ENCODE measurements at places on chromosomes 6 and 20. TPM values are rescaled to one million over a fixed set of nuclear protein-coding genes. Genes with fewer than 3 reads are reported as not detected.
A peak's percentile ranks its signal among the peaks of the same experiment; 100 is the strongest.

- H3K4me3 ChIP-seq: no peak overlapping the region
- no peak for DNase-seq
- no peaks in the 10 kb centered on the region for H3K4me1 ChIP-seq
These were observed 117.1 kb downstream of the GRM4 start for GRCh38 chr6:34028691-34029360.

Gene DLGAP4
- 40.6 TPM for total RNA-seq

GRCh38 chr6:26613689-26614683 is 17.2 kb downstream of the ABT1 start:
- no peak overlapping the region for H3K27ac ChIP-seq
- peaks cover 16% of the 10 kb centered on the region for H3K4me1 ChIP-seq
- H3K27me3 ChIP-seq: peaks cover 85% of the 10 kb centered on the region
- DNase-seq: no peak
- peak overlapping the region; percentile 39 for H3K4me3 ChIP-seq

Gene MLN
- total RNA-seq: not detected

Gene TCP11
- not detected for total RNA-seq

DNA sequence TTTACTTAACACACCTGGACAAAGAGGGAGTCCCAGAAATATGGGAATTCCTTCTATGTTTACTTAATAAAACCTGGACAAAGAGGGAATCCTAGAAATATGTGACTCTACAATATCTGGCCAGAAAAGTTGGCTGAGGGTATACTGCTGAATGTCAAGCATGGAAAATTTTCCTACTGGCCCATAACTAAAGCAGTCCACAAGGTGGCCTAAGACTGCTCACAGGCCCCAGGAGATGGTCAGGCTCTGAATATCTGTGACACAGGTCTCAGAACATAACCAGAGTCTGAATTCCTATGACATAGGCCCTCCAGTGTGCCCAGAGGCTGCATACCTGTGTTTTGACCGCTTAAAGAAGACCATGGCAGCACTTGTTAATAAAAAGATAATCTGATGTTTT is 578.2 kb upstream of the NRSN1 start:
- H3K27ac ChIP-seq: no peak overlapping the region
- H3K27me3 ChIP-seq: no peaks in the 10 kb centered on the region
- H3K4me3 ChIP-seq: no peak overlapping the region
- H3K4me1 ChIP-seq: no peaks in the 10 kb centered on the region
- no peaks in the 10 kb centered on the region for H3K36me3 ChIP-seq
- DNase-seq: no peak

DNA sequence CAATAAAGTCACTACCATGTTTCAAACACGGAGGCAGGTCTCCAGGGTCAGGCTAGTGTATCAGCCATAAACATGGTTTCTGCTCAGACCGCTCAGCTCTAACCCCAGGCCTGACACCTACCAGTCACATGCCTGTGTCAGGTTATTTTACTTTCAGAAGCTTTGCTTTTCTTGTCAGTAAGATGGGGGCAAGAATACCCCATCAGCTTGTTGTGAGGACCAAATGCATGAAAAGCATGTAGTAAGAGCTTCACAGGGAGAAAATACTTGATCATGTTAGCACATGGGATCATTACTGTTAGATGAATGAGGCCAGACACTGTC is 65.2 kb upstream of the PIM1 start:
- no peak overlapping the region for H3K4me3 ChIP-seq
- DNase-seq: no peak
- H3K27me3 ChIP-seq: no peaks in the 10 kb centered on the region
- no peaks in the 10 kb centered on the region for H3K36me3 ChIP-seq

Gene LTA
- not detected for total RNA-seq

DNA sequence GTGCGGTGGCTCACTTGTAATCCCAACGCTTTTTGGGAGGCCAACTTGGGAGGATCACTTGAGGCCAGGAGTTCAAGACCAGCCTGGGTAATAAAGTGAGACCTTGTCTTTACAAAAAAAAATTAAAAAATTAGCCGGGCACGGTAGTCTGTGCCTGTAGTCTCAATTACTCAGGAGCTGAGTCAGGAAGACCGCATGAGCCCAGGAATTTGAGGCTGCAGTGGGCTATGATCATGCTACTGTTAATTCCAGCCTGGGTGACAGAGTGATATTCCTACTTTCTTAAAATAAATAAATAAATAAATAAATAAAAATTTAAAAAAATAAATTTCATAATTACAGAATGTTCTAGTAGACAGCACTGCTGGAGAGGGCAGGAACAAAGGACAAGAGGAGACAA is 62.4 kb downstream of the DST start:
- H3K4me3 ChIP-seq: no peak overlapping the region
- DNase-seq: no peak
- no peaks in the 10 kb centered on the region for H3K27me3 ChIP-seq
- no peaks in the 10 kb centered on the region for H3K4me1 ChIP-seq
- H3K27ac ChIP-seq: no peak overlapping the region
- peaks cover 18% of the 10 kb centered on the region for H3K36me3 ChIP-seq

DNA sequence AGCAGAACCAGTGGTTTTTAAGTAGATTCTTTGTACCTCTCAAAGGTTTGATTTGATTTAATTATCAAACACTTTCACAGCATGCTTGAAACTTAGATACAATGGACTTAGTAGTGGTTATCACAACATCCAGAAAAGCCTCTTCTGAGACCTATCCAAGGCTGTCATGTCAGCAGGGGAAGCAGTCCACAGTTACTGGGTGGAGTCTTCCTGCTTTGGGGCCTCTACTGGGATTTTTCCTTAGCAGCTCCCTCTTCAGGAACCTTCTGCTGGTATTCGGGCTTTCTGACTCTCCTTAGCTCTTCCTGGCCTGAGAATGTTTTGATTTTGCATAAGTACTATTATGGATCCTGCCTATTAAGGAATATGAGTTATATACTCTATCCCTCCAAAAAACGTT is 36.0 kb downstream of the ARFGEF2 start:
- no peaks in the 10 kb centered on the region for H3K4me1 ChIP-seq
- H3K27me3 ChIP-seq: no peaks in the 10 kb centered on the region
- DNase-seq: no peak
- no peak overlapping the region for H3K4me3 ChIP-seq

Gene SNAP91
- total RNA-seq: not detected

DNA sequence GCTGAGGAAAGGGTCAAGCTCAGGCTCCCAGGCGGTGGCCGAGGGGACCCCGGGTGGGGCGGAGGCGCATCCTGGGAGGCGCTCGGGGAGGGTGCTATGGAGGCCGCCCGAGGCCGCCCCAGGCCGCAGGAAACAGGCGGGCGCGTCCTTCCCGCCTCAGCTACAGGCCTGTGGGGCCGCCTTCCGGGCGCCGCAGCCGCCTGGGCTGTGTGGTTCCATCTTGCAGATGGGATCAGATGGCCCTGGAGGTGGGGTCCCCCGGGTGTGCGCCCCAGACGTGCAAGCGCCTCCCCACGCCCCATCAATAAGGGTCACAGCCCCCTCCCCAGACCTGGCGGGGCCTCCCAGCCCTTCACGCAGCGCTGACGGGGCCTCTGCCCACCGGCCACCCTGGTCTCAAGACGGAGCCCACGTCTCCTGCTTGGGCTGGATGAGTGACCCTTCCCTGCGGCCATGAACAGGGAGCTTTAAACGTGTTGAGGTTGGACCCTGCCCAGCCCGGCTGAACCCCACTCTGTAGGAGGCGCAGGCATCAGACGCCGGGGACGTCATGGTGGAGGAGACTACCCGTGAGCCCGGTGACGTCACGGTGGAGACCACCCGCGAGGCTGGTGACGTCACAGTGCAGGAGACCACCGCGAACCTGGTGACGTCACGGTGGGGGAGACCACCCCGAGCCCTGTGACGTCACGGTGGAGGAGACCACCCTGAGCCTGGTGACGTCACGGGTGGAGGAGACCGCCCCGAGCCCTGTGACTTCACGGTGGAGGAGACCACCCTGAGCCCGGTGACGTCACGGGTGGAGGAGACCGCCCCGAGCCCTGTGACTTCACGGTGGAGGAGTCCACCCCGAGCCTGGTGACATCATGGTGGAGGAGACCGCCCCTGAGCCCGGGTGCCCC is 267.0 kb downstream of the DLL1 start:
- peaks cover 23% of the 10 kb centered on the region for H3K4me1 ChIP-seq
- no peaks in the 10 kb centered on the region for H3K36me3 ChIP-seq
- no peak overlapping the region for H3K27ac ChIP-seq
- no peak overlapping the region for H3K4me3 ChIP-seq
- peak; percentile 22 for DNase-seq

DNA sequence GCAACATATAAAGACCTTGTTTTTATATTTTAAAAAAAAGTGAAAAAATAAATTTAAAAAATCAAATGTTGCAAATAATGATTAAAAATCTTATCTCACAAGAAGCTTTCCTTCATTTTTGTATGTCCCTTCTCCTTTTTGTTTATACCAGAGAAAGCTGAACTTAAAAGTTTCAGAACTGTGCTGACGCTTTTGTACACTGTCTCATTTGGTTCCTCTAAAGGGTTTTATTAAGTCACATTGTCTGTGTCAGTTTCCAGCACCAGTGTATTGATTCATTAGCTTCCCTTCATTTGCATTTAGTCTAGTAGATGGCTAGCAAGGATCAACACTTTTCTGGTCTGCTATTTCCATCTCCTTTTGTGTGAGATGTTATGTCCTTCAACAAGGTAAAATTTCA is 6.7 kb downstream of the PCED1A start:
- no peak overlapping the region for H3K4me3 ChIP-seq
- H3K4me1 ChIP-seq: no peaks in the 10 kb centered on the region
- no peak for DNase-seq
- H3K36me3 ChIP-seq: no peaks in the 10 kb centered on the region

GRCh38 chr6:18997375-18997826 is 610.3 kb downstream of the RNF144B start:
- H3K4me1 ChIP-seq: no peaks in the 10 kb centered on the region
- H3K4me3 ChIP-seq: no peak overlapping the region
- DNase-seq: peak; percentile 64
- H3K27ac ChIP-seq: no peak overlapping the region
- no peaks in the 10 kb centered on the region for H3K27me3 ChIP-seq

GRCh38 chr6:111711476-111711875 is 105.8 kb upstream of the TRAF3IP2 start:
- no peaks in the 10 kb centered on the region for H3K27me3 ChIP-seq
- peak; percentile 77 for DNase-seq
- peaks cover 25% of the 10 kb centered on the region for H3K4me1 ChIP-seq
- peak overlapping the region; percentile 63 for H3K27ac ChIP-seq
- H3K36me3 ChIP-seq: peaks cover 24% of the 10 kb centered on the region

- no peaks in the 10 kb centered on the region for H3K36me3 ChIP-seq
- no peaks in the 10 kb centered on the region for H3K27me3 ChIP-seq
- no peak for DNase-seq
- H3K4me3 ChIP-seq: no peak overlapping the region
These were observed 87.0 kb downstream of the SGK1 start for GRCh38 chr6:134230940-134231339.

DNA sequence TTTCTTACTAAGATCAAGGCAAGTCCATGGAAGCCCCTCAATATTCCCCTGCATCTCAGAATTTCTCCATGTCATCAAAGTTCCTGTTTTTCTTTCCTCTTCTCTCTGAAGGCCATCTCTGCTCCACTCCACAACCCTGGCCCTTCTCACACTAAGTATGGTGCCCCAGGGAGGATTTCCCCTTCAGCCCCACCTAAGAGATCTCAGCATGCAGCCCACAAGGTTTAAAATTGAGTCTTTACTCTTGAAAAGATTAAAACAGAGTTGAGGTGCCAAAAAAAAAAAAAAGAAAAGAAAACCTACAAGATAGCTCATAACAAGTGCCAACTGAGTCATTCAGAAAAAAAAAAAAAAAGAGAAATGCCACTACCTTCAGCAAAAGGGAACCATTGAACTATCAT is 36.5 kb upstream of the TNFAIP3 start:
- no peaks in the 10 kb centered on the region for H3K4me1 ChIP-seq
- no peak for DNase-seq
- H3K4me3 ChIP-seq: no peak overlapping the region
- no peaks in the 10 kb centered on the region for H3K27me3 ChIP-seq

DNA sequence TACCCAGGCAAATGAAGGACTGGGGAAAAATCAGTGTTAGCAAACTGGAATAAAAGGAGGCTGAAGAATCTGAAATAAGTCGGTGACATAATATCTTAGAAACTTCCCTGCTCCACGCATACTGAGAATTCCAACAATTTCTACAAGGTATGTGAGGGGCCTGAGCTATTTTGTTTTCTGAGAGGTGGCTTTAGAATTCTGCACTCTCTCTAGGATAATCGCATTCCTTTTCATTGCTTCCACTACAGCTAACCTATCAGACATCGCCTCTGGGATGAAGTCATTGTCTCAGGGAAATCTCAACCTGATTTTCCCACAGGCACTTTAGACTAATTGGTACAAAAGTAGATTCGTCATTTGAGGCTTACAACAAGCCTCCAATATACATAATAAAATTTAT is 740.8 kb downstream of the PHF3 start:
- no peak for DNase-seq
- H3K27me3 ChIP-seq: no peaks in the 10 kb centered on the region
- H3K4me3 ChIP-seq: no peak overlapping the region
- H3K27ac ChIP-seq: no peak overlapping the region
- no peaks in the 10 kb centered on the region for H3K4me1 ChIP-seq

DNA sequence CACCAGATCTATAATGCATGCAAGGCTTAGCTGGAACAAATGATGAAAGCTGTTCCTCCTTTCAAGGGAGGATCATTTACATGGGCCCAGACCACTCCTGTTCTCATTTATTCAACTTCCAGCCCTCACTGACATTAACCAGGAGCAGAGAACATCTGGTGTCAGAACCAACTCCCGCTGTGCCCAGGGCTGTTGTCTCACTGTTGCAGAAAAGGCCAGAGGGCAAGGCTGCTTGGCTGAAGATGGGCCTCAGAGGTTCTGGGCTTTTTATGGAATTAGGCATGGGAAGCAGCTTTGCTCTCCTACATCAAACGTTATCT is 164.2 kb downstream of the GMPR start:
- H3K27me3 ChIP-seq: no peaks in the 10 kb centered on the region
- no peaks in the 10 kb centered on the region for H3K36me3 ChIP-seq
- no peak overlapping the region for H3K27ac ChIP-seq

DNA sequence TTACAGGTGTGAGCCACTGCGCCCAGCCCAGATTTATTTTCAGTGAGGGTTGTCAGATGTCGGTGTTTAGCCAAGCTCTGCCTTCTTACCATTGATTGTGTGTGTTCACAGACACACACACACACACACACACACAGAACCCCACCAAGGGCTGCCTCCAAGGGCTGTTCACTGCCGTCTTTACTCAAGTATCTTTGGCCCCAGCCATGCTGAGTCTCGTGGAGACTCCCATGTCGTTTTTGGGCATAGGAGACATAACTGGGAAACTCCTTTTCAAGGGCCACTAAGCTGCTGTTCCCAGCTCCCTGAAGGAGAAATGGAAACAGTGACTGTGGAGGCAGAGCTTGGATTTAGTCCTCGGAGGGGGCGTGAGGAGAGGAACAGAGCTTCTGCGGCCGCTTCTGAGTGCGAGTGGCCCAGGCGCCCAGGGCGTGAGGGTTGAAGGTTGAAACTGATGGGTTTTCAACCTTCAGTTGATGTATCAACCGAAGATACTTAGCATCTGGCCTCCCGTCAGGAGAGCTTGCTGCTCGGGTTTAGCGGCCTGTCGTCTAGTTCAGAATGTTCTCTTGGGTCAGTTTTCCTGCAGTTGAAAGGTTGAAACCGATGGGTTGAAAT is 243.6 kb downstream of the TTLL2 start:
- DNase-seq: no peak
- no peak overlapping the region for H3K4me3 ChIP-seq
- no peaks in the 10 kb centered on the region for H3K36me3 ChIP-seq
- no peak overlapping the region for H3K27ac ChIP-seq

Gene PAK5
- under 0.01 TPM for total RNA-seq

Gene ABHD16A
- 45.5 TPM for total RNA-seq
